ENCODE measurements at places on chromosomes 6 and 20. TPM values are rescaled to one million over a fixed set of nuclear protein-coding genes. Genes with fewer than 3 reads are reported as not detected.

DNA sequence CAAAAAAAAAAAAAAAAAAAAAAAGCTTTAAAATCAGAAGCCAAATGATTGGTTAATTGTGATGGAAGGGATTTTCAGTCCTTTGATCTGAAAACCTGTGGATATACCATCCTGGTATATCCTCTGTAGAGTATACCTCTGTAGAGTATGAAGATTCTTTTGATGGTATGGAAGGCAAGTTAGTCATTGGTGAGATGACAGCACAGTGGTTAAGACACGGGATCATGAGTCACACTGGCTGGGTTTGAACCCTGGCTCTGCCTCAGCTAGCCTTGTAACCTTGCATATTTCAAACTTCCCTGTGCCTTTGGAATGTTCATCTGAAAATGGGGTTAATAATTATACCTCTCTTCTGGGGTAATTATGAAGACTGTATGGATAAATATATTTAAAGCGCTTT lies 179.3 kb downstream of the CARMIL1 start:
- no peak for DNase-seq

GRCh38 chr20:63700199-63701050 lies 4.0 kb downstream of the TNFRSF6B start:
- no peak for DNase-seq

DNA sequence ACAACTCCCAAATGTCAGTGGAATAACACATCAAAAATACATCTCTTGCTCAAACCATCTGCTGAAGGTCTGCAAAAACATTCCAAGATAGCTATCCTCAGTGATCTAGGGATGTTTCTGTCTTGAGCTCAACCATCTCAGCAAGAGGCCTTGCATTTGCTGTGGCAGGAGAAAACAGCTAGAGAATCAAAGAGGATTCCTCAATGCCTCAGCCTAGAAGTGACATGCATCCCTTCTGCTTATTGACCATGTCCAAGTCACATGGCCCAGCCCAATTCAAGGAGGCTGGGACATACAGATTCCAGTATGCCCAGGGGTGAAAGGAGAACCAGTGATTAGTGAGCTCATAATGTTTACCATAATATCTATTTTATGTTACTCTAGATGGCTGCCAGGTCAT lies 269.5 kb downstream of the PLCB1 start:
- no peak for DNase-seq

OR2H1 gene
- polyA plus RNA-seq: not detected

DNA sequence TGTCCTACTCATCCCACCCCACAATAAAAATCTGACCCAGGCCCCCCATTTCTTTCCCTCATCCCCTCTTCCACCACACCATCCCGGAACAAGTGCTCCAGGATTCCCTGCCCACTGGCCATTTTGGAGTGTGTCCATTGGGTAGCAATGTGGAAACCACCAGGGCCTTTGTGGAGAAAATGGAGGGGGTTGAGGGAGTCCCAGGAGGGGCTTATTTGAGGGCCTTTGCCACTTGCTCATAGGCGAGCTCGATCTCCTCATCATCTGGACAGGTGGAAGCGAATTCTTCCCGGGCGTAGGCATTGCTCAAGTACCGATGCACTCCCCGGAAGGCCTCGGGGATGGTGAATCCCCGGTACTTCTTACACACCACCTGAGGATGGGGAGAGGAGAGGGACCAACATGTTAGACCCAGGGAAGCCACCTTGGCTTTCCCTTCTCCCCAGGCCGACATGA lies 1.6 kb upstream of the DDAH2 start:
- DNase-seq: no peak

DNA sequence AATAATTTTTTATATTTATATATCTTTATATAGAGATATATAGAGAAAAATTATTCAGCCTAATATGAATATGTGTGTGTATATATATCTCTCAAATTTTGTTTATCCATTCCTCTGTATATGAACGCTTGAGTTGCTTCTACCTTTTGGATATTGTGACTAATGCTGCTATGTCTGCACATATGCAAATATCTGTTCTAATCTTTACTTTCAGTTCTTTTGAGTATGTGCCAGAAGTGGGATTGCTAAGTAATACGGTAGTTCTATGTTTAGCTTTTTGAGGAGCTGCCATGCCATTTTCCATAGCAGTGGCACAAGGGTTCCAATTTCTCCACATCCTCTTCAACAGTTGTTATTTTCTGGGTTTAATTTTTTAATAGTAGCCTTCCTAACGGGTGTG lies 72.8 kb upstream of the CEP85L start:
- no peak for DNase-seq

DNA sequence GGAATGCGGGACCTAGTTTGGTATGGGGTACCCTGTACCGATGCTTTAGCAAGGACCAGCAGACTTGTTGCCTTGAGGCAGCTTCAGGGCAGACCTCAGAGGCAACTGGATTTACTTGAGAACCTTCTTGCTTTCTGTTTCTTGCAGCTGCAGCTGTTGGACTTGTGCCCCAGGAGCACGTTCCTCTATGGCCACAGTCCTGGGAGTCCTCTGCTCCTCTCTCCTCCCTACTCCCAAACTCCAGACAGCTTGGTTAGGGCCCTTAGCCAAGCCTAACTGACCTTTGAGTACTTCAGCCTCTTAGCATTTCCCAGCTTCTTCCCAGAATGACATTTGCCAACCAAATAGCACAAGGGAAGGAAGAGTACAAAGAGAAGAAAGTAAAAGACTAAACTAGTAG lies 34.7 kb downstream of the GHRH start:
- no peak for DNase-seq

DNA sequence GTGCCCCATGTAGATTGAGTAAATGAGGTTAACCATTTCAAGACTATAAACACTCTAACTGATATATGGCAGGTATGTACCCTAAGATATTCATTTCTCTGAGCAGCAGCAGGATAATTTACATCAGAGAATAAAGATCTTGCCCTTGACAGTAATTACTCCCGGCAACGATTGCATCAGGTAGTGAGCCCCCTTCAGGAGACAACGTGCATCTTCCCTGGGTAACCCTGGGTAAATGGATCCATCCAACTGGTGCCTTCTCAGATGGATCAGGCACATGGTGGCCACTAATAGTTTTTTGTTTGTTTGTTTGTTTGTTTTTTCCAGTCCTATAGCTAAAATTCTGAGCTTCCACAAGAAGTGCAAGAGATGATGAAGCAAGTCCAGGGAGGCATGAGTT lies 469.4 kb upstream of the SLC35B3 start:
- no peak for DNase-seq

DNA sequence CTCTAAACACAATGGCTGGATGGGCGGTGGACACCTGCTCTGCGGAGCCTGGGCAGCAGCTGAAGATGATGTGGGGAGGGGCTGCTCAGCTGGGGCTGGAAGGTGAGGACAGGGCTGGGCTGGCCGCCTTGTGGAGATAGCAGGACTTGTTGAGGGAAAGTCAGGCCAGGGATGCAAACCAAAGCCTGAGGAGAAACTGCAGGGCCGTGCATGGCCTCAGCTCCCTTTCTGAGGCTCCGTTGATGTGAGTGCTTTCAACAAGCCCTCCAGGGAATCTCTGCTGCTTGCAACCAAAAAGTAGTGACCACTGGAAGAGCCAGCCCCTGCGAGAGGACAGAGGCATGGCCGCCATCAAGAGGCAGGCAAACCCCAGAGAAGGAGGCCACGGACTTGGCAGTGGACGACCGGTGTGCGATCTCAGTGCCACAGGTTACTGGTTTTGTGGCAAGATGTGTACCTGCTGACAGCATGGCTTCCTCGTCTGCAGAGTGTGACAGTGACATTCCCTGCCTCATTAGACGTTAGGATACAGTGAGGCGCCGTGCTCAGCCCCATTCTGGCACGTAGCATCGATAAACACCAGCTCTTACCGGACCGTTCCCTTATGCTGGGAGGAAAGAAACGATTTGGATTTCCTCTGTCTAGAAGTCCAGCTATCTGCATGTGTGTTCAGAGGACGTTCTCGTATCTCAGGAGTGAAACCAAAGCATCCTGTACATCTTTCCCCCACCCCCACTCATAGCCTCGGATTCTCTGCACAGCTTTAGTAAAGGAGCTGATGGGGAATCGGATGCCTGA lies 37.9 kb downstream of the ERMARD start:
- DNase-seq: no peak

DNA sequence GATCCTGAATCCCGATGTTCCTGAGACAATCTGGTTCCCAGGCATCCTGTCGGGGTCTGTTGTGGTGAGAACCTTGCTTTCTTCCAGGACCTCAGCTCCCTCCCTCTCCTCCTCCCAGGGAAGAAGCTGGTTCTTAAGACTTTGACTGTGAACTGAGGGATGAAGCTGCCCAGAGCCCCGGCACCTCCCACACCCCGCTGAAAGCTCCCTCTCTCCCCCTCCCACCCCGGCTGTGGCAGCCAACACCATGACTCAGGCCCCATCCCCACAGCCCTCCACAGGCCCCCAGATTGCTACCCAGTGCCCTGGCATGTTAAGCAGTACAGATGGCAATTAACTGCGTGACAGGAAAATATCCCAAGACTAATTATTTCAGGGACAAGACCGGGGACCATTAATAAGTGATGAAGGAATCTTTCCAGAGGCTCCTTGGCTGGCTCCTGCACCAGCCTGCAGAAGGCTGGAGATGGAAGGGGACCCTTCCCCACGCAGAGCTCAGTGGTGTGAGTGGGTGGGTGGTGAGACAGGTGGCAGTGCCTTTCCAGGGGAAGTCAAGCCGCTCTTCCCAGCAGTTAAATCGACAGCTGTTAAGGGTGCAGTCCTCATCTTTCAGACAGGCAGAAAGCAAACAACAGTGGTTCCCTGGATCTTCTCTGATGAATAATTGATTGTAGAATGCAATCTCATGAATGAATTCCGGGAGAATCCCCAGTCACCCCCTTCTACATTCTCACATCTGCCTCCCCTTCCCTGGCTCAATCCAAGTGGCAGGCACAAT lies 237.9 kb downstream of the LRFN2 start:
- DNase-seq: no peak

- no peak for DNase-seq
These were observed 304.3 kb upstream of the SUPT3H start for GRCh38 chr6:45681860-45682511.

DNA sequence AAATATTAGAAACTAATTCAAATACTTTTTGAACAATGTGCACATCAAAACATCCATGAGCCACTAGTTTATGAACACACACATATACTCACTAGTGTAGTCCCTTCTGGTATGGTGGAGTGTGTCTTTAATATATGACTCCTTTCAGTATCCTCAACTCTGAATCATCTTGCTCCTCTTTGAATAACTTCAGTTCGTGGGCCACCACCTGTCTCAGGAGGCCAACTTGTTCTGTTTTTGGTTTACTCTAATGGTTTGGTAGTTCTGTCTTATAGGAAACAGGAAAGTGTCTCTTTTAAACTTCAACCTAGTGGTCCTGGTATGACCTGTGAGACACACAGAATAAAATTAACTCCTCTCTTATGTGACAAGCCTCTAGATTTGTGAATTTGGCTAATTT lies 55.6 kb downstream of the ZNF292 start:
- no peak for DNase-seq

DNA sequence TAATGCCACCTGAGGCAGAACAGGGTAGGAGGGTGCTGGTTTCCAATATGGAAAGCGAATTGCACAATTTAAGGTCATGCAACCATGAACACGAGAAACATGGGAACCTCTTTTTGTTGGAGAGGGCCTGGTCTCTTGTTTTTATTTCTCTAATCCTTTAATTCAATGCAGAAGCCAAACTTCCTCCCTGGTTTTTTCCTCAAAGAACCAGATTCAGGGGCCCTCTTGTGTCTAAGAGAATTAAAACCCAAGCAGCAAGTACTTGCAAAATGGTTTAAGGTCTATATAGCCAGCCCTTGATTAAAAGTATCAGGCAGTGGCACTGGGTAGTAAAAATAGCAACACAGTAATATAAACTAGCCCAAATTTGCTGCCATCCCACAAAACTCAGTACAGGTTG lies 19.5 kb downstream of the GSTA4 start:
- no peak for DNase-seq

UNC5CL gene
- 11.2 TPM for polyA plus RNA-seq
